ENCODE measurements at places on chromosomes 5 and 9. TPM values are rescaled to one million over a fixed set of nuclear protein-coding genes. Genes with fewer than 3 reads are reported as not detected.

GHR gene
- total RNA-seq = 21.8 TPM

SEMA5A gene
- 23.2 TPM for total RNA-seq

SGCD gene
- 92.4 TPM for total RNA-seq

PCDHGA3 gene
- 5.2 TPM for total RNA-seq

SLC6A19 gene
- not detected for total RNA-seq

DDX4 gene
- not detected for total RNA-seq

C9orf152 gene
- total RNA-seq = not detected

RBM18 gene
- total RNA-seq = 31.4 TPM

FCN2 gene
- total RNA-seq = not detected

GFI1B gene
- 0.56 TPM for total RNA-seq

TAF11L5 gene
- not detected for total RNA-seq

ARSI gene
- 0.49 TPM for total RNA-seq

ROPN1L gene
- 1.3 TPM for total RNA-seq

NUTM2G gene
- not detected for total RNA-seq

ARL14EPL gene
- not detected for total RNA-seq

- no peak for DNase-seq
Measured at GRCh38 chr9:21174671-21175070, 8.2 kb upstream of the IFNA21 start.

GRCh38 chr9:6051511-6051950 is 36.1 kb upstream of the RANBP6 start:
- no peak for DNase-seq

GRCh38 chr9:18749711-18750110 is 275.8 kb downstream of the ADAMTSL1 start:
- DNase-seq = no peak

DNA sequence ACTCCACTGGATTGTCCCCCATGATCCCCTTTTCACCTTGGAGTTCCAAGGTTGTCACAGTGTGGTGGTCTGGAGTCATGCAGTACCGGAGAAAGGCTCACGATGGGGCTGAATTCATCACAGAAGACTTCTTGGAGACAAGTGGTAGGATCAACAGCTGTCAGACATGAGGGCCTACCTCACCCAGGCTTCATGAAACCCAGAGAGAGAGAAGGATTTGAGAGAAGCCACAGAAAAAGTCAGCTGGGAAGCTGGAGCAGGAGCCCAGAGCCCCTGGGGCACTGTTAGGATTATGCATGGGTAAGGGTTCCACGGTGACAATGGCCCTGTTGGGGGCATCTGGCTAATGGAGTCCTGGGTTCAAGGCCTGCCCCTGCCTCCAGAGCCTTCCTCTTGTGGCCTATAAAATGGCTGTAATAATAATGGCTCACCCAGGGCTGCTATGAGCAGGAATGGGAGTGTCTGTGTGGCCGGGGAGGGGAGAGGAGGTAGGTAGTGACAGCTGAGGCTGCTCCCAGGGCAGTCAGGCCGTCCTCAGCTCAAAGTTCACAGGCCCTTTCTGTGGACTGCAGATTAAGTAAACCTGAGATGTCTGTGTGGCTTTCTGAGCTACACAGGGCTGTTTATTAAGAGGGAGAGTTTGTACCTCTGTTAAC is 910 bp downstream of the TRIM14 start:
- no peak for DNase-seq

DNA sequence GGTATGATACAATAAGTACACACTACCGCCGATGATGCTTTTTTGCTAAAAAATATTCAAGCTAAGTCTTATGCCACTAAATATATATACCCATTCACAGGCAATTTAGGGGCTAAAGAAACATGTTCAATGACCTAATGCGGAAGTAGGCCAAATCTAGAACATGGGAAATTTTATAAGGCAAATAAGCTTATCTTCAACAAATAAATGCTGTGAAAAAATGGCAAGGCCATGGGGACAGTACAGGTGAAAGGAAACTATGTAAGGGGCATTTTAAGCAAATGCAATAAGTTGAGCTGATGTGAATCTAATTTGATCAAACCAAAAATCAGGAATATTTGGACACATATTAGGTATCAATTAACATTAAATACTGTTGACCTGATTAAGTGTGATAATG is 339.5 kb upstream of the EDIL3 start:
- no peak for DNase-seq

DNA sequence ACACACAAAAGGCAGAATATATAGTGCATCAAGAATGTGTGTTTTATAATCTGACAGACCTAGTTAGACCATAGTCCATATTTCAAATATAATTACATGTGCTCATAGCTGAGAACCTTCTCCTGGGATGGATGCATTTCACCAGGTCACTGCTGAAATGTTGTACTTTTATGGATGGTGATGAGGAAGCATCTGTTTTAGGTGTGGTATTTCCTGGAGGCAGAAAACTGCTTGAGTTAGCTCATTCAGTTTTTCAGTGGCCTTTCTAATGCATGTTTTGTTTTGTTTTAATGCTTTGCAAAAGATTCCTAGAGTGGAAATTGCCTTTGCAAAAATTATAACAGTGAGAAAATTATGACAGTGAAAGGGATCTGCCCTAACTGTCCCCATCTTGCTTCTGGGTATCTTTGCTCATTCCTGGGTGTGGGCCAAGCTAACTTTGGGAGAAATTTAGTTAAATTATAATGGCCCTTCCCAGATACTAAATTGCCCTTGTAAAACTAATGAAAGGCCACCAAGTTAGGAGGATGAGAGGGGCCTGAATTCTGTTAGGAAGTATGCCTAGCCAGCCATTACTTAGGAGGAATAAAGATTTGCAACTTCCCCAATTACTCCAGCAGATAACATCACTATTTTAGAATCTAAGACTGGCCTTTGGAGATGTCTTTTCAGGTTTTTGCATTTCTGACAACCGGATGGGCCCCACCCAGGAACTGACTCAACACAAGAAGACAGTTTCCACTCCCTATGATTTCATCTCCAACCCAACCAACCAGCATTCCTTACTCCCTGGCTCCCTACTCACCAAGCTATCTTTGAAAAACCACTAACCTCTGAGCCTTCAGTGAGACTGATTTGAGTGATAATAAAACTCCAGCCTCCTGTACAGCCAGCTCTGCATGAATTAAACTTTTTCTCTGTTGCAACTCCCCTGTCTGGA is 7.0 kb upstream of the IL12B start:
- DNase-seq = no peak

DNA sequence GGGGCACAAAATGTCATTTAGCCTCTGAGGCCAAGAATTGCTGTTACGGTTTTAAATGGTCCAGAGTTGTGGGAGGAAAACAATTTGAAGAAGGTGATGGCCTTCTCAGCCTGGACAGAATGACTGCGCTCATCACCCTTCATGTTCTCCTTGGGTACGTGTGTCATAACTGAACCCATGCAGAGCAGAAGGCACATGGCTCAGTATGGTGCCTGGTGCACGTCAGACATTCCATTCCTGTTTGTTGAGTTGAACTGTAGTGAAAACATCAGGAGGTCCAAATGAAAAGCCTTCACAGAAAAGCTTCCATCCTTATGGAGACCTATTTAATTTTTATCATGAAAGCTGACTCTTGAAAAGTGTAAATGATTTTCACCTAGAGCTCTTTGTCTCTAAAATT is 133.2 kb downstream of the CFAP90 start:
- DNase-seq = no peak

GRCh38 chr9:104766025-104766424 is 2.1 kb downstream of the NIPSNAP3B start:
- DNase-seq = no peak

DNA sequence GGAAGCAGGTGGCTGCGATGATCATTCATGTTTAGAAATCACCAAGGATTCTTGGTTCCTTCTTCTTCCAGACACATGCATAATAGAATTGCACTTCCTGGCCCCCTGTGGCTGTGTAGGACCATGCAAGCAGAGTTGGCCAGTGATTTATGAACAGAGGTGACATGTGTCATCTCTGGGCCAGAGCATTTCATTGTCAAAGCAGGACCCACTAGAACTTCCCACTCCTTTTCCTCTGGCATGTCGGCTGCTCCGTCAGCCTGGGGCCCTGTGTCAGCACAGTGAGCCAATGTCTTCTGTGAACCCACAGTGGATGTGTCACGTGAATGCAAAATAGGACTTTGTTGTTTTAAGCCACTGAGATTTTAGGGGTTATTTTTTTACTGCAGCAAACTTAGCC is 59.2 kb downstream of the HSD17B3 start:
- DNase-seq = no peak

GRCh38 chr5:180724944-180725343 is 14.9 kb downstream of the OR2Y1 start:
- no peak for DNase-seq

DNA sequence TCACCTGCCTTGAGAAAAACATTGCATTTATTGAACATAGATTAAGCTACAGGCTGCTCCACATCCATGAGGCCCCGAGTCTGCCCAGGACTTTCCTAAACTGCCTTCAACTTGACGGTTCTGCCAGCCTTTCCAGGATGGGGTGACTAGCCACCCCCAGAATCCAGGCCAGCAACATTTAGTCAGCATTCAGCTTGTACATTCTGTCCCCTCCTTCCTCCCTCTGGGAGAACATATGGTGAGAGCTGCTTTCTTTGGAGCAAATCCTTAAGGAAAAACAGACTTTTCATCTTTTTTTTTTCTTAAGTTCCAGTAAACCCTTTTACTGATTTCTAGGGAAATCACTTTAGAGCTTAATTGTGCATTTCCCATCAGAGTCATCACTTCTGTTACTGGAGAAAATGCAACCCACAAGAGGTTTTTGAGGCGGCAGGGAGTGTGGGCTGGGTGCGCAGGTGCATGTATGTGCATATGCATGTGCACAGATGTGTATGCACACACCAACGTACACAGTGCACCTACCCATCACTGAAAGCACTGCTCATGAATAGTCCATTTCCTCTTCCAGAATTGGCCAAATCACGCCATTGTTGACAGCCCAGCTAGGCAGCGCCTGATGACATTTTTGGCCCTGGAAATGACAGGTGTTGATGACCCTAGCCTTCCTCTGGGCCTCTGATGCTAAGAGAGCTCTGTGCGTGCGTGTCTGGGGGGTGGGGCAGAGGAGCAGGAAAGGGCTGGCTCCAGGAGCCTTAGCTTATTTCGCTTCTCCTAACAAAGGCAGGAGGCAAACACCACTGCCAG is 145.6 kb downstream of the HSD17B3 start:
- no peak for DNase-seq

DNA sequence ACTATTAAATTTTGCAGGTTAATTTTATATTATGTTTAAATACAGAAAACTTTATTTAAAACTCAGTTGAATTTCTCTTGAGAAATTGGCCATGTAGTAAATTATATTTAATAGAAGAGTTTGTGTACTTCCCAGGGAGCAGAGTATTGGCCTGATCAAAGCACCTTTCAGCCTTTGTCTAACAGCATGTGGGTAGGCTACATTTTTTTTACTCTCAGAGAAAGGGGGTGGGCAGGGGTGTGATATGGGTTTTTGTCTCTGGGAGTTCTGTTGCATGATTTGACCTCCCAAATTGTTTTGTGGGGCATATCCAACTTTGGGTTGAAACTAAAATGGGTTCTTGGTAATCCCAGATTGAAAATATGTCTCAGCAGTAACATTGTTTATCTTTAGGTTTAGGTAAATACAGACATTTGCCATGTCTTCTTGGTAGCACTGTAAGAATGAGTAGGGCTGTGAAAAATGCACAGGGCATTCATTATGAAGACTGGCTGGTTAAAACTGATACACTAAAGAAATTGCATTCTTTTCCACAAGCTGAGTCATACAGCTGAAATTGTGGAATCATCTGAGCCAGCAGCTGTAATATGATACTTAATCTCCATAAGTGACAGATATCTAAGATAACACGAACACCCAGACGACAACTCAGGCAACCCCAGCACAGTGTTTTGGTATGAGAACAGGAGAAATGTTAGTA is 75.4 kb upstream of the CDKN2B start:
- no peak for DNase-seq

- no peak for DNase-seq
Measured at GRCh38 chr5:141518618-141519015, 29.7 kb downstream of the PCDHGC5 start.

- no peak for DNase-seq
Measured at GRCh38 chr5:76292620-76293322, 110.3 kb upstream of the IQGAP2 start.

- DNase-seq = no peak
Measured at GRCh38 chr9:109537288-109537687, 39.2 kb upstream of the PTPN3 start.

- no peak for DNase-seq
Measured at GRCh38 chr5:181167814-181168488, 20.6 kb downstream of the OR2V2 start.

GRCh38 chr9:76677481-76678055 is 86.7 kb upstream of the PCA3 start:
- DNase-seq = peak; percentile 26

DNA sequence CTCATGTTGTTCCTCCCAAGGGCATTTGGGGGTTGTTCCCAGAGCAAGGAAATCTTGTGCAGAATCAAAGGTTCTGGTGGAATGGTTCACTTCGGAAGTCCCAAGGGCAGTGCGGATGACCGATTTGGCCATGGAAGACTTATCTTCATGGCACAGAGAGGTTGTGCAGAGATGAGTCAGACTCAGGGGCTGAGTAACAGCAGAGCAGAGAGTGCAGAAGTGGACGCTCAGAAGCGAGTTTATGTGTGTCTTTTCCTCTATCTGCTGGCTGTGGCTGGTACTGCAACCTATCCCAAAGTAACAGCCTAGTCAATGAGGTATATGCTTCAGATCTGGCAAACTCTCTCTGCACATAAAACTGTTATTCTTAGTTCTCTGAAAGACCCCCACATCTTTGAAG is 118.1 kb downstream of the DPYSL3 start:
- DNase-seq = peak; percentile 51

DNA sequence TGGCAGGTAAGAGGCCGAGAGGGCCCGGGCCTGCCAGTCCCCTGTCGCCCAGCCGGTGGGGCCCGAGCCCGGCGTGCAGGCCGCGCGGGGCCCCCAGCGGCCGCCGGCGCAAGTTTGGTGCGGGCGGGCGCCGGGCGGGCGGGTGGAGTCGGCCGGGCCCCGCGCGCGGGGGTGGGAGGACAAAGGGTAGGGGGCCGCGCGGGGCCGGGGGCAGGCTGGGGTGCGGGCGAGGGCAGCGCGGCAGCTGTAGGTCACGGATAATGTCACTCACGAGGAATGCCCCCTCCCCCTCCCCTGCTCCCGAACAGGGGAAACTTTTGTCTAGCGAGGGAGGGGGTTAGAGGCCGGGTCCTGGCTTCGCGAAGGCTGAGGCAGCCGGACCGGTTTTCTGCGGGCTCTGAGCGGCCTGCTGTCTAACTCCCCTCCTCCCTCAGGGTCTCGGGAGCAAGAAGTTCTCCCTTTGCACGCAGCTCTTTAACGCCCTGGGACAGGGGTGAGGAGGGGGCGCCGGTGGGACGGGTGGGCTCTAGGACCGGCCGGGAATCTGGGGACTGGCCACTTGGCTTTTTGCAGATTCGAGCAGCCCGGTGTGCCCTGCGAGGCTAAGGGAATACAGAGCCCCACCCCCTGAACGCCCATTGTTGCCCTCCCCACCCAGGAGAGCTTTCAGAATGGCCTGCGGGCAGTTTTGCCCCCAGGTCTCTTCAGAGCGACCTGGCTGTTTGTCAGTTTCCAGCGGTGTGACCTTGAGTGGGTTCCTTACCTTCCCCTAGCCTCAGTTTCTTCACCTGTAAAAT is 21.3 kb upstream of the NDST1 start:
- peak; percentile 85 for DNase-seq

- no peak for DNase-seq
Measured at GRCh38 chr9:137778336-137778735, 99.2 kb upstream of the CACNA1B start.

- DNase-seq = no peak
Measured at GRCh38 chr5:178376921-178377582, 144.4 kb upstream of the PHYKPL start.

- DNase-seq = no peak
Measured at GRCh38 chr9:37784291-37784615, 611 bp downstream of the EXOSC3 start.

Measured in right cardiac atrium (tissue), 5 donors.